Chondrocyte (in vitro differentiated cells): ENCODE measurements at places on chromosomes 12 and 14.

DNA sequence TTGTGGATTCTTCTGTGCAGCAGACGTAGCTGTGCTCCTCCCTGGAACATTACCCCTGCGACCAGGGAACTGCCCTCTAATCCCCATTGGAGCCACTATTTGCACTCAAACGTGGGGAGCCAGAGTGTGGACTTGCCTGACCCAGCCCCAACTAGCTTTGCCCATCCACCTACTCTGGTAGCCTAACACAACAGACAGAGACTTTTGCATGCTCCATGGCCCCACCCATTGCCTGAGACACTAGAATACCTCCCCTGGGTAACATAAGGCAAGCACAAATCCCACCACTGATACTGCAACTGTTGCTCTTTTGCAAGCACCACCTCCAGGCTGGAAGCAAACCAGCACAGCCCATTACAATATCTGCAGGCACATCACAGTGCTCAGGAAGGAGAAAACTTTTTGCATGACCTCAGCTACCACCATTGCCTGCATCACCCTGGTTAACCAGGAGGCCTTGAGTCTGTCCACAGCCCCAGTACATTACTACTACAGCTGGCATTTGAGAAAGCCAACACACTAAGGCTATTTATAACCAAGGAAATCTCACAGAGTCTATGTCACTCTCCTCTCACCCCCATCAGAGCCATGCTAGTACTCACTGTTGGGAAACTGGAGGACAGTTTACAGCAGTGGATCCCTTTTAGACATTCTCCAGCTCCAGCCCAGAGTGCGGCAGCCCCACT is 15.0 kb downstream of the CEP128 start:
- DNase-seq, result no peak

DNA sequence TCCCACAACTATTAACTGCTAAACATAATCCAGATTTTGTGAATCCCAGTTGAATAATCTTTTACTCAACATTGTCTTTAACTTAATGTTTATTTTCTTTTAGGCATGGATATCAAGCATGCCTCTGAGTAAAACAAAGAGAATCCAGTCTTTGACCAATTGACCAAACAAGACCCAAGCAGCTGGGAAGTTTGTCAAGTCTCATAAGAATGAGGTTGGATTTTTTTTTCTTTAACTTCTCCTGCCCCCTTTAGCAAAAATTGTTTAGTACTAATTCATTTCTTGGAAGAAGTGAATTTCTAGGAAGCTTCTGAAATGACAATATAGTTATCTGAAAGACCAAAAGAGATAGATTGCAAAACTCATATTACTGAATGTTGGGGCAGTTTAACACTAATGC is 89.9 kb downstream of the OTOGL start:
- DNase-seq, result no peak

GRCh38 chr14:76894308-76894707 is 68.1 kb downstream of the LRRC74A start:
- no peak for DNase-seq

DNA sequence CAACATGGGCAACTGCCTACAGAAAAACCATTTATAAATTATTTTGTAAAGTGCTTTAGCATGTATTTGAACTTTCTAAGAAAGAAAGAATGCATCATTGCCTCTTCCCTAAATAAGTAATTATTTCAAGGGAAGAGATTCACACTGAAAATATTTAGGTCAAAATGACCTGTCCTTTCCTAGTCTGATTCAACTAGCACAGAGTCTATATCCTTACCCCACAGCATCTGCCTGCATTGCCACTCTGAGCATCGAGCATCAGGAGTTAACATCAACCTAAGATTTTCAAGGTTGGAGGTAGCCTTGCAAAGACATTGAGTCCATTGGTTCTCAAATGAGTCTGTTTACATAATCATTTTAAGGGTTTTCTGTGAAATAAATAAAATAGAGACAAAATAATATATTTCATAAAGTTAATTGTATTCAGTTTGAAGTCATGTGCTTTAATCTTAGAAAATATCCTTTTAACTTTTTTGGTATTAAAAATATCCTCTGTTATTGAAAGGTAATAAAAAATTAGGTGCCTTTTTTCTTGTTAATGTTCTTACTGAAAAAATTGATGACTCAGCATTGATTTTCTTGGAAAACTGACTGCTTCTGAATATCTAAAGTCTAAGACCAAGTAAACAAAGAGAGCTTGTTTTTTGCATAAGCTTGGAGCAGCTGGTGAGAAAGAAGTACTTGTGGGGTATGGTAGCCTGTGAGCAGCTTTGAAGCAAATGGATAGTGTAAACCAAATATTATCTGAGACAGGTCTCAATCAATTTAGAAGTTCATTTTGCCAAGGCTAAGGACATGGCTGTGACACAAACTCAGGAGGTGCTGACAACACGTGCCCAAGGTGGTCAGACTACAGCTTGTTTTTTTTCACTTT is 269.0 kb upstream of the CLEC14A start:
- DNase-seq, result no peak

DNA sequence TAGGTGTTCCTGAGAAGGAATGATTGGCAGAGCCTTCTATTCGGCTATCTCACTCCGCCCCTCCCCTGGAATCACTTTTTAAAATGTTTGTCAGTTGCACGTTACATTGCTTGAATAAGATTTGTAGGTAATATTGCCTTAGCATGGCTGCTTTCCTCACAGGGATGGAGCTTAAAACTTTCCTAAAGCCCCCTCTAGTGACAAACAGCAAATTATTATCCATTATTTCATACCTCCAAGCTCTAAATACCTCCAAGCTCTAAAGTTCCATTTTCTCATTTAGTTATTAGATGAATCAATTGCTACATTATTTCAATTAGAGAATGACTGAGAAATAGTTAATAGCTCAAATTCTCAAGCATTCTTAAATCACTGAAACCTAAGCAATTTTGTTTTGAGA is 5.1 kb upstream of the SPATA7 start:
- no peak for DNase-seq

DNA sequence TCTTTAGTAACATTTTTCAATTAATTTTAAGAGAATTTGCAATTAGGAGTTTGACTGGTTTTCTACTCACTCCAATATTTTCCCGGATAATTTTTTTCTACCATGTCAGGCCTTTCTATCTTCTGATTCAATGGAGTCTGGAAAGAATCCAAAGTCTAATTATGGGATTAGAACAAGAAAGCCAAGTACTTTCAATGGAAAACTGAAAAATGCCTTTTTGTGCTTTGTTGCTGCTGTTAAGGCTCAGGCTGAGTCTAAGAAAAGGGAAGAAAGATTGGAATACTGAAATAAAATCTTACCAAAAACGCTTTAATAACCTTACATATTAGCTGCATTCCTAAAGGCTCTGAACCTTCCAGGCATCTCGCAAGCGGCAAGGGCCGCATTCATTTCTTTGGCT is 24.4 kb upstream of the DHRS4 start:
- DNase-seq, result no peak

DNA sequence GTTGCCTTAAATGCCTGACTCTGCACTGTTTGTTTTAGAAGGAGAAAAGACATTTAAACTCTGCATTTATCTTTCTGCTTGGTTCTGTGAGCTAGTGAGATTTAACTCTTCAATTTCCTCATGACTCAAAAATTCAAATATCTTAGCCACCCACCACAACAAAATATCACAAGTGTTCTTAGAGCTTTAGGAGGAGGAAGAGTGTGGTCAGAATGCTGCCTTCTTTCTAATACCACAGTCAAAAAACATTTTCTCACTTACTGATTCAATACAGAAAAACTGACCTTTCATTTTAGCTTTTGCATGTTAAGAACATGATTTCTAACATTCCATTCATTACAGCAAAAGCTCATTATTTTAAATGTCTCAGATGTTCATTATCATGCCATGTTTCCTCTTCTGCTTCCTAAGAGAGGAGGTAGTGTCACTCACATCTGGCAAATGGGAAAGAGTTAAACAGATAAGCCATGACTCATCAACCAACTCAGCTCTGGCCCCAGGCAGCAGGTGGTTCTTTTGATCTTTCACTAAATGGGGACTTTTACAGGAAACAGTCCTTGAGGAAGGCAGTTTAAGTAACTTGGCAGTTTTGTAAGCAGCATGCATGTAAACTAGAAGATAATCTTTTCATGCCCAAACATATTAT is 56.4 kb upstream of the RNU6-8 start:
- no peak for DNase-seq

DNA sequence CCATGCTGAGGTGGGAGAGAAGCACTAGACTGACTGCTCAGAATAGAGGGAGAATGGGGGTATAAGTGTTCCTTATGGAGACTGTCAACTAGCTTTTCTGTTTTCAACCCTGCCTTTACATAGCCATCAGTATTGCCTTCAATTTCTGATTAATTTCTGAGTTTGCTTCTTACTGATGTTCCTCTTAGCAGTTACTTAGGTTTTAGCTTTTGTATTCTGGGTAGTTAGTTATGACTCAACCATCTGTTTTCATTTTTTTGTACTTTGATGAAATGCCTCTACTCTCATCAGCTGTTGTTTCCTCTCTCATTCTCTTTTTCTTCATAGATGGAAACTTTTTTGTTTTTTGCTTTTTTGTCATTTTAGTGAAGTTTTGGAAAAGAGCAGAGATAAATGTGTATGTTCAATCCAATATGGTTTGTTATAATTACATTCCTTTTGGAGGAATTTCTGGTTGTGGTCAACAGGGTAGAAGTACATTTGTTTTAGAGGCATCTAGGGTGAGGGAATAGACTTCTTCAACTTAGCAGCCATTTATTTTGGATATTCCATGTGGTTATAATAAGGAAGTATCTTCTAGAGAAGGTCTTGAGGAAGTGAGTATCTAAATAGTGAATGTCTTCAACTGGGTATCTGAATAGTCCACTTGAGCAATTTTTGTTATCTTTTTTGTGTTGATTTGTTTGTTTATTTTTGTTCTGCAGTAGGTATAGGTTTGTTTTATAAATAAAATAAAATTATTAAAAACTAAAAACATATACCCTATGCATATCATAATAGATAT is 29.6 kb downstream of the PMCH start:
- DNase-seq, result no peak

DNA sequence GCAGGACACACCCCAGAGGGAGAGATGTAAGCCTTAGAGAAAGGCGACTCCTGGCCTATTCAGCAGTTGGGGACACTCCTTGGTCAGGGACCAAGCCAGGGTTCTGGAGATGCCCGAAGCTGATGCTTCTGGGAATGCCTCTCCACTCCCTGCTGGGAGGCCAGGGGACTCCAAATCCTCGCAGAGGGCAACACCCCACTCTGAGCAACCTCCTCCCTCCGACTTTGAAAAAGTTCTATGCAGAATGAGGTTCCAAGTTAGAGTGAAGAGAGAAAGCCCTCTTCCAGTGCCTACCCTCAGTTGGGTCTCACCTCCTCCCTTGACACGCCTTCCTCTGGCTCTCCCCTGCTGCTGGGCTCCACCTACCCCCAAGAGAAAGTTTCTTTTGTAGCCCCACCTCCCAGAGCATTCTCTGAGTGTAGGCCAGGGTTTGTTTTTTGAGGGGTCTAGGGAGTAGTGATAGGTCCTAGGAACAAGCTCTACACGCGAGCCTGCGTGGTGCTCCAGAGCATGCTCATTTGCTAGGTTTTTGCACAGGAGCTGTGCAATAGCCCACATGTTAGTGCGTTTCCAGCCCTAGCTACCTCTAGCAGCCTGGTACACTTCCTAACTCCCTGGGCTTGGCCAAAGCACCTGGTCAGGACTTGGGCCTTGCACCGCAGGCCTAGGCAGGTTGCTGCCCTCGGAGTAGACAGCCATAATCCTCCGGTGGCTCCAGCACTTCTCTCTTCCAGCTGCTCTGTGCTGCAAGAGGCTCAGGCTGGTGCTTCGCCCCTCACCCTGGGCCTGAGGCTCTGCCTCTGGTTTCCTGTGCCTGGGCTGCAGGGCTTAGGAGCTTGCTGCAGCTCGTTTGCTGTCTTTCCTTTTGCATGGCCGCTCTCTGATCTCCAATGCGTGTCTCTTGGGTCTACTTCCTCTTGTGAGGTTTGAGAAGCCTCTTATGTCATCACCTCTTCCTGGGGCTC is 590 bp upstream of the CEBPE start:
- no peak for DNase-seq
